ENCODE measurements at places on chromosomes 2 and 18. TPM values are rescaled to one million over a fixed set of nuclear protein-coding genes. Genes with fewer than 3 reads are reported as not detected.

EIF2AK3 gene
- 30.4 TPM for total RNA-seq

GAREM2 gene
- 6.7 TPM for total RNA-seq

REG1A gene
- not detected for total RNA-seq

CAPN14 gene
- 0.09 TPM for total RNA-seq

WDFY1 gene
- total RNA-seq: 66.7 TPM

SCG2 gene
- 3.5 TPM for total RNA-seq

GKN2 gene
- not detected for total RNA-seq

CBLN2 gene
- 1.3 TPM for total RNA-seq

PKP4 gene
- total RNA-seq: 41.6 TPM

G6PC2 gene
- not detected for total RNA-seq

KCNG2 gene
- 0.19 TPM for total RNA-seq

SNRNP27 gene
- total RNA-seq: 37.5 TPM

DNAJC5G gene
- 0.47 TPM for total RNA-seq
